Right renal pelvis (tissue), 4 donors: ENCODE measurements at places on chromosomes 7 and 10.

DNA sequence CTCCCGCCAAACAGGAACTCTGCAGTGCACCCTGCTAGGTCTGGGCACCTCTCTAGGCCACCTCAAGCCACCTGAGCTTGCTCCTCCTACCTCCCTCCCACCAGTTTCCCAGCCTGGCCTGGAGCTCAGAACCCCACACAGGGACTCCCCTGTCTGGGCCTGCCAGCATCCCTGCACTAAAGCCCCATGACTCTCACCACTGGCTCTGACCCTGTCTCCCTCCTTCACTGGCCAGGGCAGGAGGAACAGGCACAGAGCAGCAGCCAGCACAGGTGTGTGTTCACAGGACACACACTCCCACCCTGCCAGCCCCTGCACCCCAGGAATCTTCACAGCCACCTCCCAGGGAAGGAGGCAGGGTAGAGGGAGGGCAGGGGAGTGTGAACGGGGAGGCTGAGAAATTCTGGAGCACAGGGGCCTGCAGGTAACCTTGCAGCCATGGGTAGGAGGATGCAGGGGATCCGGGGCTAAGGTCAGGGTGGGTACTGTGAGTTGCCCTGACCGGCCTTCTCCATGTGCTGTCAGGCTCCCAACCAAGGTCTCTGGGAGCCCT, 13.9 kb upstream of the ANTXRL start:
- no peak for DNase-seq

DNA sequence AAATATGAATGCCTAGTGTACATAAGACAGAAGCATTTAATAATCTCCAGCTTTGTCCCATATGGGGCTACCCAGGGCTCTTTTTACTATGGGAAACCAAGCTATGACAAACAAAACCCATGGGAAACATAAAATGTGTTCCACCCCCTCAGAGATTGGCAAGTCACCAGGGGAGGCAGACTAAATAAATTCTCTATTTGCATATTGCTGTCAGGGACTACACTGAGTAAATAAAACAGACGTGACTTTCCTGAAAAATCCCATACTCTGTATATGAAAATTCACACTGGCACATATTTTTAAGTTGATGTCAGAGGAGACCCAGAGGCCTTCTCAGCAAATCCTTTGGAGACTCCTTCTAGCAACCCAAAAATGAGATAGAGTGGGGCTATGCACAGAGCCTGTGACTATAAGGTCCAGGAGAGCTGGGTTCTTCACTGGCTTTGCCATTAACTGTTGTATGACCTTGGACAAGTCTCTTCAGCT, 44.0 kb upstream of the HPSE2 start:
- peak; percentile 15 for DNase-seq

DNA sequence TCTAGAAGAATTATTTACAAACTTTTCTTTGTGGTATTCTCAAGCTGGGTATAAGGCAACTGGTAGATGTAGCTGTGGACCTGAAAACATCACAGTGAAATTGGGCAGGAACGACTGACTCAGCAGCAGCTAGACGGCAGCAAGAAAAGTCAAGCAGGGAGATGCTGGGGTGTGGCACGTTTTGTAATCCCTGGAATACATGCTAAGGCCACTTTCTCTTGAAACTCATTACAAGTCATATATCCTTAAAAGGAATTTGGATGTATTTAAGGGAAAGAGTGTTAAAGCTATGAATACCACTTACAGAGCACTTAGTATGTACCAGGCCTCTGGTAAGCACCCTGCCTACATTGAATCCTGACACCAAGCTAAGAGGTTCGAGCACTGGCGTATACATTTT, 17.4 kb downstream of the BEND7 start:
- no peak for DNase-seq

- DNase-seq, result no peak
These were observed at the start of gene SLC13A4 for GRCh38 chr7:135728136-135728669. Gene SLC13A4 (minus strand): TSS chr7:135728186. CDS start chr7:135727496, 690 bp downstream.

DNA sequence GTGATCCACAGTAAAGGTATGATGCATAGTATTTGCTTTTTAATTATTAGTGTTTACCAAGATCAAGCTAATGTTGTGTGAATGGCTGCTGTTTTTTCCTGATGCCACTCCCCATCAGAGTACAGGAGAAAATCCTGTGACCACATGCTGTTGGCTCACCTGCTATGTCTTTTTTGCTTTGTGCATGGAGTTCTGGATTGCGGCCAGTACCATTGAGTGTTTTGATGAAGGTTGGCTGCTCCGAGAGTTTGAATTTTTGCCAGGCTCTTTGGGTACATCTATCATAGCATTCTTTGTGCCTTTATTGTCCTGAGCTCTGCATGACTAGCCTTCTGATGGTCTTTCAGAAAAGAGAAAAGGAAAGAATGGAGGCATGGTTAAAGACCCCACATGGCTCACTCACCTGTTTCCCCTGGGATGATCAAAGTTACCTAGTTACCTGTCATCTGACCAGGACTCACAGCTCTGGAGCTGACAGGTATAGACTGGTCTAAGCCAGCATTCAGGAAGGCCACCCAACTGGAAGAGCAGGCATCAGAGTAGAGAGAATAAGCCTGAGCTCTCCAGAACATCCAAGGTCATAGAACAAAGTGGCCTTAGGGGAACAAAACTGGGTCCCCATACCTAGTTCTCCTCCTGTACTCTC, 11.8 kb upstream of the SGPL1 start:
- no peak for DNase-seq

DNA sequence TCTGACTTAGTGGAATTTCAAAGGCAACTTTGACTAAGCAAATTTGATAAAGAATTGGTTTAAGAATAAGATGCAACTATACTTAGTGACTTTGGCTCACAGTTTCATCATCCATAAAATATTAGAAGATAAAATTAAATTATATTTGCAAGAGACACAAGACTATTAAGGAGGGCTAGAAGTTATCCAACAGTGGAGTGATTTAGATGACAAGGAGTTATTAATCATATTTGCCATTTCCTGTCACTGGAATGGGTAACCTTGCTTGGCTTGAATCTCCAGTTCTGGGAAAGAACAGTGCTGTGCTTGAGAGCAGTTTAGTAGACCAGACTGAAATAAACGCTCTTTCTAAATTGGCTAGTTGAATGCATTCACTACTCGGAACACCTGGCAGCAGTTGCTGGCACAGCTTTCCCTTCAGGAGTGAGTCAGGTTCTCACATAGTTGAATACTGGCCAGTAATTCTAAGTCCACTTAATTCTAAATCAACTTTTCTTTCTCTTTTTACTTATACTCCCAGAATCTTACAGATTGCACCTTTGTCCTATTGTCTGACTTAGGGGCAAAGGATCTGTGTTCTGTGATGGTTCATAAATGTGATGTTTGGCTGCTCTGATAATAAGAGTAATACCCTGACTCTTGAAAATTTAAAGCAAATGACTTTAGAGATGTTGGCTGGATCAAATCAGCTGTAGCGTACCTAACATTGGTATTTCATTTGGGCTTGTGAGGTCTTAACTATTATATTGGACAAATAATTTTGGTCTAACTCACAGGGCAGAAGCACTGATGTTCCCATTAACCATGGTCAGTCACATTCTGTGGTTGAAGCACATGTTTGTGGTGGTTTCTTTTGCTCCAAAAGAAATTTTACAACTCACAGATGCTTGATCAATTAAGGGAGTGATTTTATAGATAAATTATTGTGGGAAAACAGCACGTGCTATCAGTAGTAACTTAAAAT, 16.6 kb downstream of the STMP1 start:
- DNase-seq, result no peak

- DNase-seq, result no peak
These were observed 181.5 kb upstream of the TRIM24 start for GRCh38 chr7:138278601-138279000.

- DNase-seq, result no peak
These were observed 53.2 kb downstream of the TFAM start for GRCh38 chr10:58438340-58438871.
